ENCODE measurements at places on chromosomes 6 and 20.
A peak's percentile ranks its signal among the peaks of the same experiment; 100 is the strongest.

DNA sequence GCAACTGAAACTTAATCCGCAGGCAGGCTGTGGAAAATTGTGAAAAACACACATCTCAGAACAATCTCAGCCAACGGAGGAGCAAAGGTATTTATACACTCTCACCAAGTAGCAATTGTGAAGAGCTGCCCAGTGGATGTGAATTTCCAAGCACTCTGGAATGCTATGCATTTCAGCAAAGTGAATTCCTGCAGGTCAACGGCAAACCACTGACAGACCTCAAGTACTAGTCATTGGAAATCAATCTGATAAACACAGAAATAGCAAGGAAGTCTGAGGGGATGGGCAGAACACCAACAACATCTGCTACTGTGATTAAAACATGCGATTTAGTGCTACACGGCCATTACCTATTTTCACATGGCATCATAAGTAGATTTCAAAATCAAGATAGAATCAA, 429.1 kb downstream of the HTR1B start:
- no peak for DNase-seq

DNA sequence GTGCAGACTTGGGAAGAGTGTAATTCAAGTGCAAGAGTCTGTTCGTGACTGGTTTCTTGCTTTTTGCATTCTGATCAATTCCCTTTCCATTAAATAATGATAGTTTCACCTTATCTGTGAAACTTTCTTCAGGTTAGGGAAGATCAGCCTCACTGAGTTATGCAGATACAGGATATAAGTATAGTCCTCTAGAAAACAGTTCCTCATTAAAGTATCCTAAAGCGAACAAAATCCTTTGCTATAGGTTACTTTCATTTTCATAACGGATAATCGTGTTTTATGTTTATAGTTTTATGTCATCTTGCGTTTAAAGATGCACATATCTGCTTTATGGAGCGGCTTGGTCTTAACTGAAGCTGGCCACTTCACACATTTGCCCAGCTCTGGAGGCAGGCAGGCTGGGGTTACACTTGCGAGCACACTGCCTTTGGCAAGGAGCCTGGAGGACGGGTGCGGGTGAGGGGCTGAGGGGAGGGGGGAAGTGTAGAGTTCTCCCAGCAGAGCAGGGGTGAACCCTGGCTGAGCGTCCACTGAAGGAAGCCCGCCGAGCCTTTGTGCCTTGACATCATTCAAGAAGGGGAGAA, 123.5 kb upstream of the IFNGR1 start:
- DNase-seq = no peak

- DNase-seq = no peak
These were observed 110.2 kb downstream of the GJA10 start for GRCh38 chr6:90004511-90004910.

DNA sequence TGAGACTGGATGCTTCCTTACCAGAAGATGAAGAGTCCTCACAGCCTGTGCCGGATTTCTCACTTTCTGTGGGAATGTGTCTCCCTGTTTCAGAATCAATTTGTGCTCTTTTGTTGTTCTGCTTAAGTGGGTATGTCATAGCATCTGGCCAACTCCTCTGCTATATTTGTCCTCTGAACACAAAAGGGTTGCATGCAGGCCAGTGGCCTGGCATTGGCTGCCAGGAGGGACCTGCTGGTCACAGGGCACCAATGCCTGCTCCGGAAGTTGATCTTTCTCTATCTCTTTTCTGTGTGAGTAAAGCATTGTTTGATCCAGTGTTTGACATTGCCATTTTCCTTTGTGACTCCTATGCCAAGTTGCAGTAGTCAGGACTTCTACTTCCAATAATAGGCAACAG, 47.8 kb downstream of the JARID2 start:
- DNase-seq = no peak

GRCh38 chr6:163371129-163371528, 43.4 kb upstream of the QKI start:
- no peak for DNase-seq

- DNase-seq = no peak
These were observed 6.0 kb downstream of the COL12A1 start for GRCh38 chr6:75199889-75200288.

DNA sequence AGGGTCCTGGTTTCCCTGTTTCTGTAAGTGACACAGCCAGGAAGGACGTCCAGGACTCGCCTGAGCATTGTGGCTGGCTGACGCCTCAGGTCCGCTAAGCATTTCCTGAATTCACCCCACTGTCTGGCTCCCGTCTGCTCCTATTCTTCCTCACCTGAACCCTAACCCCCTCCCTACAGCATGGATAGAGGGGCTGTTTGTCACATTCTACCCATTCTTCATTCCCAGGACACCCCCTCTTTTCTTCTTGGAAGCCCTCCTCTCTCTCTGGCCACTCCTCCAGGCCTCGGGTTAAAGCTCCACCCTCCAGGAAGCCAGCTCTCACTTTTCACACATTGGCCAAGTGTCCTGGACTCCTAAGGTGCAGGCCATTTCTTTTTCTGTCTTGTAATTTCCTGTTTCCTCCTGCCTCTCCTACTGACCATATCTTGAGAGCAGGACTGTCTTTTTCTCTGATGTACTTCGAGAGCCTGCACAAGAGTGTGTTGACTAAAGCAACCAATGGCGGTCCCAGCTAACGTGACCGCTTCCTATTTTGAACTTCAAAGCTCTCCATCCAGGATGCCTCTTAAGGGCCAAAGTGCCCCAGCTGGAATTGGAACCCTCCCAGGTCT, 24.2 kb upstream of the MYMX start:
- no peak for DNase-seq

DNA sequence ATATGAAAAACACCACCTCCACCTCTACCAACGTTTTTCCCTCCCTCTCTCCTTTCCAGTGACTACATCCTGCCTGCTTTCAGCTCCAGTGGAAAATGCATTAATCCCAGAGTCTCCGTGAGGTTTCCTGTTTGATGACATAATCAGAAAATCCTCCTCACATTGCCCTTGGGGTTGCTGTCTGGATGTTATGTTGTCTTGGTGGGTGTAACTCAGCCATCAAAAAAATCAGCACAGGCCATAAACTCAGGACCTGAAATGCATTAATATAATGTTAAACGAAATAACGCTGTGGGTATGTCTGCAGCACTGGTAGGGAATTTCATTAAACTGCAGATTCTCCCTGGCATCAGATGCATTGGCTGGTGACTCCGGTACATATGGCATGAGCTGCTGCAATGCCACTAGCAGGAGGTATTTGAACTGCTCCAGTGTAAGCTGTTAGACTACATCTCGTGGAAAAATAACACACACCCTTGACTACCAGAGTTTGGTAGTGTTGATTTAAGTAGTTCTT, 297.8 kb downstream of the PRL start:
- DNase-seq = no peak

GRCh38 chr6:21595285-21596144, 2.0 kb downstream of the SOX4 start:
- peak; percentile 69 for DNase-seq

DNA sequence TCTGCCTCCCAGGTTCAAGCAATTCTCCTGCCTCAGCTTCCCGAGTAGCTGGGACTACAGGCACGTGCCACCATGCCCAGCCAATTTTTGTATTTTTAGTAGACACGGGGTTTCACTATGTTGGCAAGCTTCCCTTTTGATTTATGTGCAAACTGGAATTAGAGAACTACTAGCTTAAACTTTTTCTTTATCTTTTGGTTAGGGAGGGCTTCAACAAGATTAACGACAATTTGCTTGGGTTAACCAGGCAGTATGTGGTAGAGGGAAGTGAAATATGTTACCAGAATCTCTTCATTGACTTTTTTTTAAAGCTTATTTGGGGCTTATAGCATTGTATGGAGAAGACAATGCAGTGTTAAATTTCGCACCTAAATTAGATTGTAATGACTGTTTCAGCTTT, 9.0 kb downstream of the MYO6 start:
- DNase-seq = no peak

DNA sequence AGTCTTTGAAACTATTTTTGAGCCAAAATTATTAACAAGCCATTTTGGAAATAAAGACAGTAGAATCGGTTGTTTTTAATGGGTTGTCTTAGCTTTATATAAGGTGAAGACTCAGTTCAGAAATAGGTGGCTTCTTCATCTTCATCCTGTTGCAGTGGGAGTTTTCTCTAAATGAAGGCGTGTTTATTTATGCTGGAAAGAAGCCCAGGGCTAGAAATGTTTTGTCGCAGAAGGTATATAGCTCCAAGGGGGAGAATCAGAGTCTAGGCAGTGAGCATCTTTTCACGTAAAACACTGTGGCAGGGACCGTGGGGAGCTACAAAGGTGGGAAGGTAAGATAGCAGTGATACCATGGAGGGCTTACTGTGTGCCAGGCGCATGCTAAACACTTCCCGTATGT, 34.3 kb downstream of the FARS2 start:
- no peak for DNase-seq

GRCh38 chr6:73030257-73030656, 195.0 kb downstream of the KHDC1L start:
- DNase-seq = no peak

DNA sequence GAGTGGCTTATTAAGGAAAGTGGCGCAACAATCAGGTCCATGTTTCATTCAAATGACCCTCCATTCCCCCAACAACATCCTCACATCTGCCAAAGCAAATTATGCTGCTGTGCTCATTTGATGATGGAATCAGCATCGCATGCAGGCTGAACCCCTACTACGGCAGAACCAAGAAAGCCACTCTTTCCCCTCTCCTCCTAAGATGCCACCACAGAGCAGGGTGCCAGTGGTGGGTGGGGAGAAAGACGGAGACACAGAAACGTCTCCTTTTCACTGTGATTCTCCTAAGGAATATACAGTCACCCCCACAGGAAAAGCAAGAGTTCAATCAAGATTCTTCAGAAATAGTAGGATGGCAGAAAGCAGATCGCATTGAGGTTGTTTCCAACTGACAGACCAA, 17.1 kb downstream of the HEBP2 start:
- DNase-seq = no peak

DNA sequence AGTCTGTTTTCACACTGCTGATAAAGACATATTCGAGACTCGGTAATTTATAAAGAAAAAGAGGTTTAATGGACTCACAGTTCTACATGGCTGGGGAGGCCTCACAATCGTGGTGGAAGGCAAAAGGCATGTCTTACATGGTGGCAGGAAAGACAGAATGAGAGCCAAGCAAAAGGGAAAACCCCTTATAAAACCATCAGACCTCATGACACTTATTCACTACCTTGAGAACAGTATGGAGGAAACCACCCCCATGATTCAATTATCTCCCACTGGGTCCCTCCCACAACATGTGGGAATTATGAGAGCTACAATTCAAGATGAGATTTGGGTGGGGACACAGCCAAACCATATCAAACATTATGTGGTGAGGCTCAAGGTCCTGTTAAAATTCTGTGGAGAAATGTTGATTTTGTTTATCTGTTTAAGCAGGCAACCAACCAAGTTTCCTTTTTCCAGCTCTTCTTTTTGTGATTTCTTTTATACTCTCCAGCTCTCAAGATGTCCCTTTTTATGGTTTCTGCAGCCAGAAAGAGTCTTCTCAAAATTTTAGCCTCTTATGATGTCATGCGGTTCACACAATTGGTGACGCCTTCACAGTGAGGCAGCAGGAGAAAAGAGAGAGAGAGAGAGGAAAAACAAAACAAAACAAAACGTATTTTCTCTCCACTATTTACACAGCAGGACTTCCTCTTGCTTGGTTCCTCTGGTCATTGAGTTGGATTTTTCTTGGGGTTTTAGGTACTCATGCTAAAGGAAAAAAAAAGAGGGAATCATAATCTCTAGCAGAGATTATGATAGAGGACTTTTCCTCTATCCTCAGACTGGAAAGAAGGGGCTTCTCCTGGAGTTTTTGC, 18.0 kb downstream of the AIG1 start:
- no peak for DNase-seq

GRCh38 chr6:46221222-46221793, 50.5 kb upstream of the ENPP5 start:
- DNase-seq = no peak

DNA sequence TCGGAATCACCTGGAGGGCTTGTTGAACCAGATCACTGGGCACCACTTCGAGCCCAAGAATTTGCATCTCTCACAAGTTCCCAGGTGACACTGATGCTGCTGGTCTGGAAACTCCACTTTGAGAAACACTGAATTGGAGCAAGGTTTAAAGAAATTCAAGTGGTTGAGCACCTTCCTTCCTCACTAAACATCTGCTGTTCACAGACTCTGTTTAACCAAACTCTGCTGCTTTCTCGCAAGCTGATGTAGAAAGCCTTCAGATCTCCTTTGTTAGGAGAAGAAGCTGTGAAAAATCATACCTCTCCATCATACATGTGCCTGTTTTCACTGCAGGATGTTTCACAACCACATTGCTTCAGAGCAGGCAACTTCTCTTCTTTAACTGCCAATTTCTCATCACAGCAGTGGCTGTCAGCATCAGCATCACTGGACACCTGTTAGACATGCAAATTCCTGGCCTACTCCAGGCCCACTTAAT, 87.5 kb upstream of the TOP1 start:
- no peak for DNase-seq

GRCh38 chr6:156807028-156807427, 29.9 kb downstream of the ARID1B start:
- no peak for DNase-seq

GRCh38 chr6:166782520-166782919, 155.5 kb upstream of the RPS6KA2 start:
- no peak for DNase-seq

DNA sequence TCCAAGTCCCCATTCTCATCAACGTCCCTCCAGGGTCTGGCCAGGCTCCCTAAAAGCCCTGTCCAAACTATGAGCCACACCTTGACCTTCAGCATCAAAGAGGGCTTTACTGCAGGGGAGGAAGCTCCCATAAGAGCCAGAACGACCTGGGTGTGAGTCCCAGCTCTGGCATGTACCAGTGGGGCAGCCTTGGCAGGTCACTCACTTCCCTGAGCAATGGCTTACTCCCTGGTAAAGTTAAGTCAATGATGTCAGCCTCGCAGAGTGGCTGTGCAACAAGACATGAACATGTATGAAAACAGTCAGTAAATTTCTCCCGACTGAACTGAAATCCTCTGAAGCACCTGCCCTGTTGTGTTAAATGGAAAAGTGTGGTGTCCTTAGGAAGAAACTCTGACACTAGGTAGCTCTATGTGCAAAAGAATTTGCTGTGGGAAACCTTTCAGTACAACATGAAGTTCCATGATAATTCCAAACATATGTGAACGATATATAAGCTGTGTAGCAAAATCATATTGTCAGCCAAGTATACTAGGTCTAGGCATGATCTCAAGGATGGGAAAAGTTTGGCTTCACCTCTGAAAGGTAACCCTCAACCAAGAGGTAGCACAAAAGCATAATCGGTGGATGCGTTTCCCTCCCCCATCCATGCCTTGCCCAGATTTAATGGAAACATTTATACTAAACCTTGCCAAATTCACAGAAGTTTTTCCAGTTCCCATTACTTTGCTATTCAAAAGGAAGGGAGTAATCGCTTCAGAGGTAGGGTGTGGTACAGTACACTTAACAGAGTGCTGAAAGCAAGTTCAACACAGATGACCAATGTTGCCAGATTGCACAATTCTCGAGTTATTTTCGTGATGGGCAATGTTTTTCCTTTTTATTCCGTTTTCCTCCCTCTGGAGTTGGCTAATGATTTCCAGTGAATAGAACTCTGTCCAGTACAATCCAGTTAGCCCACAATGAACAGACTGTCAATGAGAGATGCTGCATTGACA, 49.0 kb upstream of the RANBP9 start:
- no peak for DNase-seq

All from tibial artery (tissue), 4 donors.